Activated naive CD4-positive, alpha-beta T cell treated with anti-CD3 and anti-CD28 coated beads, Interleukin-2, amount 10 ng/mL, durations not matched to agents 7 days and 5 days (primary cell): ENCODE measurements at places on chromosomes 1 and 21.
A peak's percentile ranks its signal among the peaks of the same experiment; 100 is the strongest.

DNA sequence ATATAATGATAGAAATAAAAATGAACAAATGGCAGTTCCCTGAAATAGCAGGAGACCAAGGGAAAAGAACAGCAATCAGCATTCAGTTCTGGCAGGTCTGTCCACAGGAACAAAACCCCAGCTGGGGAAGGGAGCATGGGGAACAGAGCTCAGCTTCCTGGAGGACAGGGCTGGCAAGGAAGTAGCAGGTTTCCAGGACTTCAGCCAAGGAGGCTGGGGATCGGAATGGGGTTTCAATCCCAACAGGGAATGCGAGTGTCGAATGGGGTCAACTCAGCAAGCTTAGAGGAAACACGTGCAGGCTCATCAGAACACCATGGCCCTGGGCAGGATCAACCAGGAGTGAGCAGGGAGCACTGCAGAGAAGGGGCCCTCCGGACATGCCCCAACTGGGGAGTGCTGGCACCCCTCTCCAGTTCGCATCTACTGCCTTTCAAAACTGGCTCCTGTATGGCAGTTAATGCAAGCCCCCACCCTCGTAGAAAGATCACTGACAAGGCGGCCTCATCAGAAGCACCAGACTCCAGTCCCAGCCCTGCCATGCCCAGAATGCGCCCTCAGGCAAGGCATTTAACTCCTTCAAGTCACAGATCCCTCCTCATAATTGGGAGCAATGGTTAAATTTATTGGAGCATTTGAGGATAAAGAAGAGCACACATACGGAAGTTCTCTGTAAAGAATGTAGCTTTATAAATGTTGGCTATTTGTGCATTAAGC is 72.4 kb downstream of the SEC16B start:
- no peaks in the 10 kb centered on the region for H3K27me3 ChIP-seq
- H3K4me3 ChIP-seq = no peak overlapping the region
- no peaks in the 10 kb centered on the region for H3K36me3 ChIP-seq
- H3K27ac ChIP-seq = no peak overlapping the region

DNA sequence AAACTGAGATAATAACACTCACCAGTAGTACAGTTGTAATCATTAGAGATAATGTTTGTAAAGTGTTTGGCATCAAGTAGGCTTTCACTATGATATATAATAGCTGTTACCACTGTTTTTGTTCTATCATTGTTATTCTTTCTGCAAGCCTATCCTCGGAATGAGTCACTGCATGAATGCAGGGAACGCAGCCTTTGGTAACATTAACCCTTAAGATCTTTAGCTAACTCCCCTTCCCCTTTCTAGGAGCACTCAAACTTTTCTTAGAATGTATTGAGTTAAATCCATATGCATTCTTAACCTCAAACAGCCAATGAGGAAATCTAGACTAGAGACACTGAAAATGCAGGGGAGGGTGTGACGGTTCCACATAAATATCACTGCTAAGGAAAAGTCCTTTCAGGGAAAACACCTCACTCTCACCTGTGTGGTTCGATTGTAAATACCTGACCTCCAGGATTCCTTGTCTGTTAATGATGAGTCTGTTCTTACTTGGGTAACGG is 467.3 kb downstream of the SETD4 start:
- H3K4me1 ChIP-seq = no peaks in the 10 kb centered on the region
- H3K27me3 ChIP-seq = peaks cover 4% of the 10 kb centered on the region
- no peaks in the 10 kb centered on the region for H3K36me3 ChIP-seq
- no peak overlapping the region for H3K27ac ChIP-seq
- H3K4me3 ChIP-seq = no peak overlapping the region
- DNase-seq = no peak

DNA sequence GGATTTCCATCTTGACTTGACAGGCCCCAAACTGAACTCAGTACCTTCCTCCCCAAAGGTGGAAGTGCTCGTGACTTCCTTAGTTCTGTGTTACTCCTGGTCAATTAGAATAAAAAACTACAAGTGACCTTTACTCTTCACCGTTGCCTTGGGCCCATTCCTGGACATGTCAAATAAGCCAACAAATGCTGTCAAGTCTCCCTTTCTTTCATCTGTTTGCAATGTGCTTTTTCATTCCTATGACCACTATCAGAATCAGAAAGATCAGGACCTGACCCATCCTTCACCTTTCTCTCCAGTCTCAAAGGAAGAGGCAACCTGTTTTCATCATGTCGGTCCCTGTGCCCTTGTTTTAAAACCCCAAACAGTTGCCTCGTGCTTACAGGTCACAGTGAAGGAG is 4.9 kb upstream of the KCNJ10 start:
- no peak overlapping the region for H3K27ac ChIP-seq
- no peak for DNase-seq
- H3K4me1 ChIP-seq = peaks cover 9% of the 10 kb centered on the region

DNA sequence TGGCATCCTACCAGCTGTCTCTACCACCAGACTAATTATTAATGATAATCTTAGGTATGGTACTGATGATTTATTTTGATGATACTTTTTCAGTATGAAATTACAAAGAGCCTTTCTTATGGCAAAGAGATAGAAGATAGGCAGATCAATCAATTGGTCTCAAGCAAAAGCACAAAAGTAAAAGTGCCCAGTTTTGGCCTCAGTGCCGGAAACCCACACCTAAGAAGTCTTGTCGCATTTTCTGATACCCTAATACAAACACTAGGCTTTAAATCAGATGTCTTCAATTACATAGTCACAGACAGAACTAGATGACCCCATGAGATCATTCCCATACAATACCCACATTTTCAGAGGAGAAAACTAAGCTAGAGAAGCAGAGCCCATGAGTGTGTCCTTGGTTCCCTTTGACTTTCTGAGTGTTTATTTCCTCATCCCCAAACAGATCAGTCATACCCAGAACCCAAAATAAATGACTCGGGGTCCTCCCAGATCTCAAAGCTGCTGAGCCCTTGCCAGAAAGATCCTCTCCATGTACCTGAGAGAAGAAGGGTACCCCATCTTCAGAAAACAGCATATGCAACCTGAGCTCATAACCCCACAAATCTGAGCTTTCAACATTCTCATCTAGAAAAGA is 7.7 kb downstream of the ITPKB start:
- no peak for DNase-seq
- no peaks in the 10 kb centered on the region for H3K27me3 ChIP-seq
- peaks cover 83% of the 10 kb centered on the region for H3K36me3 ChIP-seq
- H3K27ac ChIP-seq = peak overlapping the region; percentile 83
- peaks cover 91% of the 10 kb centered on the region for H3K4me1 ChIP-seq

GRCh38 chr1:224789311-224789710 is 140.2 kb upstream of the DNAH14 start:
- no peak for DNase-seq
- no peak overlapping the region for H3K4me3 ChIP-seq
- H3K27me3 ChIP-seq = no peaks in the 10 kb centered on the region
- no peak overlapping the region for H3K27ac ChIP-seq
- H3K4me1 ChIP-seq = no peaks in the 10 kb centered on the region
